Stimulated activated CD8-positive, alpha-beta memory T cell treated with anti-CD3 and anti-CD28 coated beads, Interleukin-4, amount 100 ng/mL, for 48 hours (primary cell): ENCODE measurements at places on chromosomes 5 and 9.

- DNase-seq = no peak
Measured at GRCh38 chr5:86030753-86031152, 587.0 kb upstream of the COX7C start.

DNA sequence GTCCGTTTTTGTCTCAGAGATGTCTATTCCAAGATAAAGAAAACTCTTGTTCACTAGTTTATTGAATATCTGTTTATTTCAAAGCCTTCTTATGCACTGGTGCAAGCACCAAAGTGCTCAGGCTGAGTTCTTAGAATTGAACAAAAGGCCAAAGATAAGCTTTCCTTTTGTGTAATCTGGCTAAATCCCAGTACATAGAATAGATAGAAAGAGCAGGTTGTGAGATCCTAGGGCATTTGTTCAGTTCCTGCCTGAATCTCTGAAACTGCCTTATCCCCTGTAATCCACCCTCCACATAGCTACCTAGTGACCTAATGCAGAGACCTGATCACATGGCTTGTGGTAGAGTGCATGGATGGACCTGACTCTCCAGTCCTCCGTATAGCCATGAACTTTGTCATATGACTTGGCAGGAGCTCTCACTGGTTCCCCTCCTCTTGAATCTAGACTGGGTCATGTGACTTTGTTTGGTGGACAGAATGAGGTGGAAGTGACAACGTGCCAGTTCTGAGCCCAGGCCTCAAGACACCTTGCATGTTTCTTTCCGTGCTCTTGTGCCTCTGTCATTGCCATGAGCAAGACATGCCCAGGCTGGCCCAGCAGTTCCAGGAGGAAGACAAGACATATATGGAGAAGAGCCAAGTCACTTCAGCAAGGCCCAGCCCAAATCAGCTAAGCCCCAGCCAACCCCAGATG, 139.3 kb upstream of the SHB start:
- no peak for DNase-seq

DNA sequence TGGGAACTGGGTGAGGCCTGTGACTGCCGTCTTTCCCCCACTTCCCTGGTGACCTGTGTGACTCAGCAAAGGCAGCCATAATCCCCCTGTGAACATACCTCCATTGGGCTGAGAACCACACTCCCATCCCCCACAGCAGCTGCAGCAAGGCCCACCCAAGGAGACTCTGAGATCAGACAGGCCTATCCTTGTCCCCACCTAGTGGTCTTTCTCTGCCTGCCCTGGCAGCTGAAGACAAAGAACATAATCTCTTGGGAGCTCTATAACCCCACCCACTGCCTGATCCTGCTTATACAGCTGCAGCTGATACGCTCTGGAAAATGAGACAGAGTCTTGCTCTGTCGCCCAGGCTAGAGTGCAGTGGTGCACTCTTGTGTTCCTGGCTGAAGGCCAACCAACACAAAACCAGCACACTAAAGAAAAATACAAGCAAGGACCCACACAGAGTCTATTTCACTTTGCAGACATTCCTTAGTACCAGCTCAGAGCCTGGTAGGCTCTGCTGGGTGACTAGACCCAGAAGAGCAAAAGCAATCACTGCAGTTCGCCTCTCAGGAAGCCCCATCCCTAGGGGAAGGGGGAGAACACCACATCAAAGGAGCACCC, 106.7 kb downstream of the MCTP1 start:
- DNase-seq = no peak

DNA sequence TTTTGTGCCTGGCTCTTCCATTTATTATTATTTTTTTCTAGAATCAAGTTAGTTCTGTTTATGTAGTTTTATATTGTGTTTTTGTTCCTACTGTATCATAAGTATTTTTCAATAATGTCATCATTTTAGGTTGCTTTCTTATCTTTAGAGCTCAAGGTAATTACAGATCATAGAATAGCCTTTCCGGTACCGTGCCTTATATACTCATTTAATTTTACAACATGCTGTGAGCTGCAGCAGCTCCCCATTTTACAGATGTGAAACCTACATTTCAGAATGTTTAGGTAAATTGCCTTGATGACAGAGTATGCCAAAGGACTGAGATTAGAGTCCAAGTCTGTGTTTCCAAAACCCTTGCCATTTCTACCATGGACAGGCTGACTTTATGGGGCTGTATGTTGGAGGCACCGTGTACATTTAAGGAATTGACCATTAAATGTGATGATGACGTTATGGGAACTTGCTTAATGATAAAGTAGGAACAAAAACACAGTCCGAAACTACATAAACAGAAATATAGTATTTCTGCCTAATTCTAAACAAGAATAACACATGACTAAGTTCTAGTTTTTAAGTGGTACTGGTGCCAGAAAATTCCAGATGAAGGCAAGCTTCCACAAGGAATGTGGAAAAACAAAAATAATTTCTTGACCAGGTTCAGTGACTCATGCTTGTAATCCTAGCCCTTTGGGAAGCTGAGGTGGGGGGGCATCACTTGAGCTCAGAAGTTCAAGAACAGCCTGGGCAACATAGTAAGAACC, 97.7 kb downstream of the IQGAP2 start:
- DNase-seq = no peak
